ENCODE measurements at places on chromosomes 16 and 17. TPM values are rescaled to one million over a fixed set of nuclear protein-coding genes. Genes with fewer than 3 reads are reported as not detected.

The SLC5A10 gene
- total RNA-seq, result not detected

The CORO7 gene
- total RNA-seq, result 21.3 TPM

- DNase-seq, result no peak
These were observed 13.6 kb downstream of the SMPD3 start for GRCh38 chr16:68434624-68435210.

The RGS9 gene
- 8.6 TPM for total RNA-seq

The GNGT2 gene
- total RNA-seq, result not detected

- DNase-seq, result no peak
These were observed 53.1 kb downstream of the RAP1GAP2 start for GRCh38 chr17:2849327-2849670.

DNA sequence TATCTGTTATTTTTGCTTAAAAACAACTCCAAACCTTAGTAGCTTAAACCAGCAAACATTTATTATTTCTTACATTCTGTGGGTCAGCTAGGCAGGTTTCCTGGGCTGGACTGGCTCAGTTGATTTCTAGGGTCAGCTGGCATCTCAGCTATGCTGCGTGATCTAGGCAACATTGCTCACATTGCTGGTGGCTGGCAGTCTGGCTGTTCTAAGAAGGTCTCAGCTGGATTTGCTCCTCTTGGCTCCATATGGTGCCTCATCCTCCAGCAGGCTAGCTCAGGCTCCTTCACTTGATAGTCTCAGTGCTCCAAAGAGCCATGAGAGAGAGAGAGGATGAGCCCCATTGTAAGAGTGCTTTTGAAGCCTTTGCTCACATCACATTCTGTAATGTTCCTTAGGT, 470.6 kb upstream of the CDH5 start:
- DNase-seq, result no peak

The LRRC75A gene
- 2.3 TPM for total RNA-seq

All from HCT116 (cell line).